ENCODE measurements at places on chromosomes 2 and 18. TPM values are rescaled to one million over a fixed set of nuclear protein-coding genes. Genes with fewer than 3 reads are reported as not detected.

TSPYL6 gene
- total RNA-seq: not detected

UPP2 gene
- total RNA-seq: 1.6 TPM

WBP1 gene
- 24.9 TPM for total RNA-seq

DNAJC5G gene
- total RNA-seq: not detected

OTX1 gene
- total RNA-seq: 0.82 TPM

TDRD15 gene
- under 0.01 TPM for total RNA-seq

DNA sequence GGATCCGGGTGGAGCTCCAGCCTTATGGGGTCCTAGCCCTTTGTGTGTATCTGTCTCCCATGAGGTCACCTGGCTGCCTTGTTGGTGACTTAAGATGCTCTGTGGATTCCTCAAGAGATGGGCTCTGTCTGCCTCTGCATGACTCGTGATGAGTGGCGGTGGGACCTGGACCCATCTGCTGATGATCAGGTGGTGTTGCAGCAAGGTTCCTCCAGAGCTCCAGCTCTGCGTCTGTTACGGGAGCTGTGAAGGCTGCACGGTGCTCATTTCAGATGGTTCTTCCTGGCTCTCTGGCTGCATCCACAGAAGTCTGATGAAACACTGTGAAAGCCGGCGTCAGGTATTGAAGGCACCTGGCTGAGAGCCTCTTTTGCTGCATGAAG, 2.4 kb downstream of the AGAP1 start:
- DNase-seq: no peak

DNA sequence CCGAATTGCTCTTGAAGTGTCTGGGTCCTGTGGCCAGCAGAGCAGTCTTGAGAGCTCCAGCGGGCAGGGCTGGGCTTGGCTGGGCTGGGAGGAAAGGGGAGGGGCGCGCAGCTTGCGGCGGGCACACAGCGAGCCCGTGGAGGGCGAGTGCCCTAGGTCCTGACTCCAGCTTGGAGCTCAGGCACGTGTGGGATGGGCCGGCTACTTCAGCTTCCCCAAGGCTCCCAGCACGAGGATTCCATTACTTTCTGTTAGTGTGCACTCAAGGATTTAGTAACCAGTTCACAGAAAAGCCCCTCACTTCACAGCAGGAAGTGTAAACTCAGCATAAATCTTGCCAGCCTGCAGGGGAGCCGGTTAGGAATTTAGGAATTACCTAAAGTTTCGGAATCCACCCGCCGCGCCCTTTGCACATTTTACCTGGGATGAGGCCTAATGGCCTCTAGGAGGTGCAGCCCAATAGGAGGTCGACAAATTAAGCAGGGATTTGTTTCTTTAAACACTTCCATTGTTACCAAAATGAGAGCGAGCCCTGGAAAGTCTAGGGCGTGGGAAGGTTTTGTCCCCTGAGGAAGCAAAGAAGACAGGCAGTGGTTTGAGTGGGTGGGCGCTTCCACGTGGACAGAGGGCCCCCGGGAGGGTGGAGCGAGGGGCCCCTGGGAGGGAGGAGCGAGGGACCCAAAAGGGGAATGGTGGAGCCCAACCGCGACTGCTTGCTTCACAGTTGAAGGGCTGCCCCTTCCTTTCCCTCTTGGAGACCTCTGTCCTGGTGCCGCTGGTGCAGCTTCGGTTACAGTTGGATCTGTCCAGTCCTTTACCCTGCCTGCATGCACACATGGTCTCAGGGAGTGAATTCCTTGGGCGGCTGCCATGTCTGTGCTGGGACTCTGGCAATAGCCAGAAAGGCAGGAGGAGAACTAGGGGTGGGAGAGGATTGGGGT, 93.3 kb downstream of the CTAGE1 start:
- DNase-seq: no peak

DNA sequence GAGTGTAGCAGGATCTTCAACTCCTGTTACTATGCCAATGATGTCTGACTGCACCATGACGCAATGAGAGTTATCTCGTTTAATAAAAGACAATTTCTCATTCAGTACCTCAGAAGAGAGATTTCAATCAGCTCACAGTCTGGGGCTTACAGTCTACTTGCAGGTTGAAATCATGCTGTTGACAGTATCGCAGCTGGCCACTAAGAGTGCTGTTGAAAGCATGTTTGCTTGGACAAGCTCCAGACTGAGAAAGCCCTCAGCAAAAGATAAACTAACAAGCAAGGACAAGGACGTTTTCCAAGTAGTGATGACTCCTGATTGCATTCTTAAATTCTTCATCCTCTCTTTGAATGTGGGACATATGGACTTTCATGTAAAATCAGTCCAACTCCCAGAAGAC, 145.2 kb upstream of the SYT4 start:
- no peak for DNase-seq

DNA sequence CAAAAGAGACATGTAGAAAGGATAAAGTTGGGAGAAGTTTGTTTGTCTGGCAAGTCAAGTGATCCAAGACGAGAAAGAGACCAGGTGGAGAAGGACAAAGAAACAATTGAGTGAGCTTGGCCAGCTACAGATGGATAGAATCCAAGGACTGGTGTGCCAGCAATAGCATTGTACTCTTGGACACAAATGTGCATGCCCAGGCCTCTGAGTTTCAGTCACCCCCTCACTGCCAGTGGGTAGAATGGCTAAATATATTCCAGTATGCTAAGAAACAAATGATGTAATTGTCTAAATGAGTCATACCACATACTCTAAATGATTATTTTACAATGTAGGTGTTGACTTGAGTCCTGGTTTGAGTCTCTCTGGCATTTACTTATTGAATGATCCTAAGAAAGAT, 881.3 kb downstream of the LRRTM4 start:
- peak; percentile 13 for DNase-seq

DNA sequence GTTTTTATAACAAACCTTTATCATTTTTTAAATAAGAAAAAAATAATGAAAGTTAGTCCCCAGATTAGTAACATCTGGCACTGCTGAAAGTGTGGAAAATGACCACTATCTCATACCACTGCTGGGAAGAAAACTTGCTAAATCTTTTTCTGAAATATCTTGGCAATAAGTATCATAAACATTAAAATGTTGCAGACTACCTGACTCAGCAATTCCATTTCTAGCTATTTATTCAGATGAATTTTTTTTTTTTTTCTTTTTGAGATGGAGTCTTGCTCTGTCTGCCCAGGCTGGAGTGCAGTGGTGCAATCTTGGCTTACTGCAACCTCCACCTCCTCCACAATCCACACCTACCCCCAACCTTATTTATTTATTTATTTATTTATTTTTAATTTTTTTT, 35.3 kb upstream of the SOS1 start:
- no peak for DNase-seq

DNA sequence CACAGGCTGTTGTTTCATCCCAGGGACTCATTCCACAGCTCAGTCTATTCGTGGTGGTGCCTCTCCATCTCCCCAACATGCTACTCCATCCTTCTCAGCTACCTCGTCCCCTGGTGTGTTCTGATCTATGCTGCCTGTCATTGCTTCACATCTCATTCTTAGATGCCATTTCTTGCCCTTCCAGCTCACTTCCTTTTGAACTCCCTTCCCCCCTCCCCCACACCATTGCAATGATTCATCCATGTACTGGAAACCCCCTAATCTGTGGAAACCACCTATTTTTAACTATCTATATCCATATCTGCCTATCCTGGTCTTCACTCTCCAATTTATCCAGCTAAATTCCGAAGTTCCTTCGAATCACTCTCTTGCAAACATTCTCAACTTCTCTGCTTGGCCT, 65.7 kb upstream of the PARD3B start:
- DNase-seq: no peak

- no peak for DNase-seq
These were observed 58.5 kb upstream of the MSH6 start for GRCh38 chr2:47724221-47724981.

- DNase-seq: no peak
These were observed 243.0 kb downstream of the HDAC4 start for GRCh38 chr2:239157771-239158170.

DNA sequence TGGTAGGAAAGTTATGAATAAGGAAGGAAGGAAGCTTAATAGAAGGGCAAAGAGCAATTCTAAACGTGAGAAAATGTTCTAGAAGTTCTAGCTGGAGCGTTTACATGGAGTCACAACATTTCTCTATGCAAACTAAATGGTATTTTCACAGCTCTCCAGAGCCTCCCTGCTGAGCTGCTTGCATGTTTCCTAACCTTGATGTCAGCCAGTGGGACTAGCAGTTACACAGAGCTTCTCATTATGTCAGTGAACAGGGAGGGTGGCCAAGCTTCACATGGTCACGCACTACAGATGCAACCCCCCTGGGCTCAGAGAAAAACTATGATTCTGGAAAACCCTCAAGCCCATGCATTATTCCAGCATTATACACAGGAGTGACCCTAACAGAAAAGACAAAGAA, 153.4 kb upstream of the CCDC150 start:
- no peak for DNase-seq

DNA sequence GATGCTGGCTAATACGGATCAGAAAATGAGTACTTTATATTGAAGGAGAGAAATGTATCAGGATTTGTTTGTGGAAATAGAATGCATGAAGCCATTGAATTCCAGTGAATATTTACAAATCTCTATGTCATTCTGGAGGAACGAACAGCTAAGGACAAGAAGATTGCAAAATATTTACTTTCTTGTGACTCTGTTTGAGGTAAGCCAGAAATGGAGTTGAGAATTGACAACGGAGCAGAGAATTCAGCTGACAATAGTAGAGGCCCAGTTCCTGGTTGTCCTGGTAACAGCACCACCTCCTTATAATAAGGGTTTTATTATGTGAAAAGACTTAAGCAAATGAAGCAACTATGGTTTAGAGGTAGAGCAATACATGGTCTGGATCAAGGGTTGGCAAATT, 349.2 kb downstream of the ADCYAP1 start:
- DNase-seq: no peak

DNA sequence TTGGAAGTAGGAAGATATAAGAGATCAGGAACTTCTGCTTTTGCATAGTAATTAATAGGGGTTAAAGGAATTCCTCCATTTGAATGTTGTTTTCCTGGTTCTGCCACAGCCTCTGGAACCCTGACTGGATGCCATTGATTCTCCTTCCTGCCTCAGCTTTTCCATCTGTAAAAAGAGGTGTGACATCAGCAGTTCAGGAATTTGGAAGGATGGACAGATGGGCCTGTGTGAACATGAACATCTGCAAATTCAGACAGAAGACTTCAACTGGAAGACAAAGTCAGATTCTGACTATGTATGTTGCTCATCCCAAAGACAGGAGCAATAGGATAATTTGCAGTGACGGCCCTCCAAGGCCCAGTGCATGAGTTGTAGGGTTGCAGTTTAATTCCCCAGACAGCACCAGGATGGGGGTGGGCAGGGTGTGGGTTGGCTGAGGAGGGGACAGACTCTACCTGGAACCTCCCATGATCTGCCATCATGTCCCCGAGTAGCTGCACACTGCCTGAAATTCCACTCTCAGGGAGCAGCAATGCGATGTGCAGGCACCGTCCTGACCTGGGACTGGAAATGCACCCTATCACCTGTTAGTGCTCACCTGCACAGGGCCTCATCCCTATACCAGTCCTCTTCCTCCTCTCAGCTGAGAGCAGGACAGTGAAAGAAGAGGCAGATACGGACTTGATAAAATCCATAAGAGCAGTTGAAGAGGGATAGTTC, 98.9 kb upstream of the EPAS1 start:
- no peak for DNase-seq

DNA sequence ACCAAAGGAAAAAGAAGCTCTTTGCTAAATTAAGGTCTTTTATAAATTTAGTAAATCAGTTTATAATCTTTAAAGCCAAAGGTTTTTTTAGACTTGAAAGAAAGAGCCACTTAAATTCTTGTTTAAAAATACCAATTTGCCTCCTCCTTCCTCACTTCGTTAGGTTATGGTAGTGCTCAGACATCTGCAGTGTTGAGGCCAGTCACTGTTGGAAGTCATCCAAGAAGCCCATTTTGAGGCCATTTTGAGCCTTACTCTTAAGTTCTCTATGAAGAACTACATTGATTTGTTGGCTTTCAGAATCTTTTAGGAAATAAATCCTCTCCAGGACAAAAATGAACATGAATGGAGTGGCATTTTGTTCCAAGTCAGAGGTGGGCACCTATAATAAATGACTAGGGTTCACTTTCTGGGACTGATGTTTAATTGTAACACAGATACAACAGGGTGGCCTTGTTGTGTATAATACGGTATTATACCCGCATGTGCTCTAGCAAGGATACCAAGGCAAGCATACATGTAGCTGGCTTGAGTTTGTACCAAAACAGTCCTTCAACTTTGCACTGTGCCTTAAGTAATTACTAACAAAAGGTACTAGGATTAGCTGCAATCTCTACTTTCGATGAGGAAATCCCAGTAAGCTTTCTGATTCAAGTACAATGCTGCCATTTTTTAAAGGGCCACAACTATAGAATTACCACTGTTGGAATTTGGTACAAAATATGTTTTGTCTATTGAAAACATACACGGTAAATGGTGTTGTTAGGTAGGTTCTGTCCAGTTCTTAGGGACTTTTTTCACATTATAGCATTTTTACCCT, 22.8 kb downstream of the SLC66A3 start:
- DNase-seq: no peak

DNA sequence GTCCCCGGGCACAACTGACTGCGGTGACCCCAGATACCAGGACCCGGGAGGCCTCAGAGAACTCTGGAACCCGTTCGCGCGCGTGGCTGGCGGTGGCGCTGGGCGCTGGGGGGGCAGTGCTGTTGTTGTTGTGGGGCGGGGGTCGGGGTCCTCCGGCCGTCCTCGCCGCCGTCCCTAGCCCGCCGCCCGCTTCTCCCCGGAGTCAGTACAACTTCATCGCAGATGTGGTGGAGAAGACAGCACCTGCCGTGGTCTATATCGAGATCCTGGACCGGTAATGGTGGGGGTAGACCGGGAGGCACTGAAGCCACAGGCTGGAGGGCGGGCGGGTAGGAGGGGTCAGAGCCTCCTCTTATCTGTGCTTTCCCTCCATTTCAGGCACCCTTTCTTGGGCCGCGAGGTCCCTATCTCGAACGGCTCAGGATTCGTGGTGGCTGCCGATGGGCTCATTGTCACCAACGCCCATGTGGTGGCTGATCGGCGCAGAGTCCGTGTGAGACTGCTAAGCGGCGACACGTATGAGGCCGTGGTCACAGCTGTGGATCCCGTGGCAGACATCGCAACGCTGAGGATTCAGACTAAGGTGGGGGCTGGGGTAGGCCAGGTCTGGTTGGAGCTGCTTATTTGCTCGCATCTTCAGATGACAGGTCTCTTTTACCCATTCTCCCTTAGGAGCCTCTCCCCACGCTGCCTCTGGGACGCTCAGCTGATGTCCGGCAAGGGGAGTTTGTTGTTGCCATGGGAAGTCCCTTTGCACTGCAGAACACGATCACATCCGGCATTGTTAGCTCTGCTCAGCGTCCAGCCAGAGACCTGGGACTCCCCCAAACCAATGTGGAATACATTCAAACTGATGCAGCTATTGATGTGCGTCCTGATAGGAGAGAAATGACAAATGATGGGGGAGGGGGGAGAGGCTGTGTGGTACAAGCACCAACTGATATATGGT, 780 bp downstream of the HTRA2 start:
- no peak for DNase-seq

GRCh38 chr18:48116017-48116416, 185.6 kb upstream of the SMAD2 start:
- DNase-seq: no peak
